ENCODE measurements at places on chromosomes 6 and 20.

DNA sequence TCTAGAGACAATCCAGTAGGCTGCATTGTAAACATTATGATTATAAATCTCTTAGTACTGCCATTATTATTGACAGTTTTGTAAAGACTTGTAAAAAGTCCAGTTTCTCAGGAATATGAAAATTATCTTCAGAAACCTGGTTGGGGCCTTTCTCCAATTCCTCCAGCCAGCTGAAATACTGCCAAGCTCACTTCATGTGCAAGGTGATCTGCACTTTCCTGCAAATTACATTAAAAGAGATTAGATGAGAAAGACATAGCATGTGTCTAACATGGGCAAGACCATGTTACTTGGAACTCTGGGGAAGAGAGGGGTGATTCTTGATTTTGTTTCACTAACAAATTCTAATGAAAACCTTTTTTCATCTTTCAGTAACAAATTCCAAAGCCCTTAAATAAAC is 24.0 kb downstream of the PGM3 start:
- DNase-seq, result no peak

- DNase-seq, result no peak
Measured at GRCh38 chr20:26163890-26164289, 467.2 kb upstream of the ZNF337 start.

GRCh38 chr20:3987296-3987695 is 28.1 kb downstream of the RNF24 start:
- no peak for DNase-seq

DNA sequence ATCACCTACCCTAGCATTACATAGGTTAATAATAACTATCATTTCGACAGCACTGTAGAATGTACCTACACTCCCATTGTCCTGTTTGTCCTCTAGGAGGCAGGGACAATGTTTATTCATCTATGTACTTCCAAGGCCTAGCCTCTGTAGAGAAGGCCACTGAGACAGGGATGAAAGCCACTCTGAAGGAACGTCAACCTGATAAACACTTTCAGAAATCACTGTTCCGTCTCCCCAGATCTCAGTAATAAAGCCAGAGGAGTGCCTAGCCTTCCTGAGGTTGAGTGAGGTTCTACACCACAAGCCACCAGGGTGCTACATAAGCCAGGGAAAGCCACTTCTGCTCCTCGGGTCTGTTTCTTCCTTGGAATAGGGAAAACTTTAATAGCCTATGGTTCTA is 44.8 kb downstream of the POPDC3 start:
- DNase-seq, result no peak

DNA sequence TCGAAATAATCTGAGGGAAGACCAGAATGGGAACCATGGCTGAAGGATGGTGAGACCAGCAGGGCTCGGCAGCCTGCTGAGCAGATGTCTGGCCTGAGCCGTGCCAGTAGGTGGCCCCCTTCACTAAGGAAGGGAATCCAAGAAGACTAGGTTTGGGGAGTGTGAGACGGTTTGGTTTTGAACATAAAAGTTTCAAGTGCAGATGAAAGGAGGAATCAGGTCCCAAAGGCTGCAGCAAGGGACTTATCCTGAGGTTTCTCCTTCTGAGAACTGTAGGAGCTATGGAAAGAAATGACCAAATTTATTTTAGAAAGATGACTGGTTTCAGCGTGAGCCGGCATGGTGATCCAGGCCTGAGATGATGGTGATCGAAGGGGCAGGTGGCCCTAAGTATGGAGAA is 4.6 kb upstream of the OSER1 start:
- DNase-seq, result no peak

DNA sequence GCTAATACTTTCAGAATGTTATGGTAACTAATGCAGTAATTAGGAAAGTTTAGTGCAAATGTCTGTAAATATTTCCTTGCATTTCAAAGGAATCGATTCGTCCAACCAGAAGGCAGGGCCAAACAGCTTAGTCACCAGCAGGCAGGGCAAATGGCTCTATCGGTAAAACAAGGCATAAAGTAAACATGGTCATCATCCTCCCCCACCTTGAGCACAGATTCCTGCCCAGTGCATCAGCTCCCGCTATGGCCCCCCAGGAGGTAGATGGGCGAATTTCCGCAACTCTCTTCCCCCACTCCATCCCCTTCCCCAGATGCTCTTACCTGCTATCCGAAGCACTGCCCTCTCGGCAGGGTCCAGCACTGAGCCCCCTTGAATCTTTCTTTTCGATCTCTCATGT is 103.8 kb upstream of the BEND6 start:
- DNase-seq, result no peak

- DNase-seq, result no peak
Measured at GRCh38 chr6:121881974-121882667, 446.7 kb downstream of the GJA1 start.

- DNase-seq, result no peak
Measured at GRCh38 chr6:77298283-77298682, 165.0 kb downstream of the HTR1B start.

DNA sequence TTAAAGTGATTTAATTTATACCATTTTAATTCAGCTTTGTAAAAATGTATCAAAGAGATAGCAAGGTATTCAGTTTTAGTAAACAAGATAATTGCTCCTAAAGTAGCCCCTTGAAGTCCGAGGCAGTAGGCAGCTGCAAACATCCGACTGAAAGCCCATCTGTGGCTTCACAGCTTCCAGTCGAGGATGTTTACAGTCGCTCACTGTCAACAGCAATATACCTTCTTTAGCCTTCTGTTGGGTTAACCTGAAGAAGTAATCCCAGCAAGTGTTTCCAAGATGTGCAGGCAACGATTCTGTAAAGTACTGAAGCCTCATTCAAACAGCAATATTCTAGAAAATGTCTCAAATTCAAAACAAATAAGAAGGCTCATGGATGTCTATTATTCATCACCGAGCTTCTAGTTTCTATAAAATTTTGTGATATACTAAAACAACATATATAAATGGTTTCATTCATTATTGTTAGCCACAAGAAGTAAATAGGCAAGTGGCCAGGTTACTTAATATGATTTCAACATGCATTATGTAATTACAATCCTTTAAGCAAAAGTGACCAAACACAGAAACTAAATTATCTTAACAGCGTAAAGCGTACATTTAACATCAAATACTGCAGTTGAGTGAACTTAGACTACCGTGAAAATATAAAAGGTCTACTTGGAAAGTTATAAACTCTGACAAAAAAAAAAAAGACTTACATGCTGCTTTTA is 115.0 kb downstream of the OGFRL1 start:
- DNase-seq, result no peak

- DNase-seq, result no peak
Measured at GRCh38 chr6:113805811-113806495, 51.2 kb upstream of the MARCKS start.

GRCh38 chr6:80698459-80698858 is 592.0 kb downstream of the BCKDHB start:
- DNase-seq, result no peak

DNA sequence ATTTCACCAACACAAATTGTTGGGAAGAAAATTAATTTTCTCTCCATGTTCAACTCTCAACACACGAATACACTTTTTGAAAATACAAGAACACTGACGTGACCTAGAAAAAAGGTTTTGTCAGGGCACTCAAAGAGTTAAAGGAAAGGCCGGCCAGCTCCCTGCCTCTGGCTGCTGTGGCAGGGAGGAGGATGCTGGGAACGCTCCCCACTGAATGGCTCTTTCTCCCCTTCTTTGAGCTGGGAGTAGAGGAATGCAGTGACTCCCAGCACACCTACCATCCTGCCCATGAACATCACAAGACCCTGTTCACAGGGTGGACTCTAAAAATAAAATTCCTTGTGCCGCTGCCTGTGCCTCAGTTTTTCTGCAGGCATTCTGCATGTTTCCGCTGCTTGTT is 47.0 kb downstream of the MAP3K5 start:
- DNase-seq, result no peak

GRCh38 chr6:170447561-170447930 is 105.6 kb downstream of the PSMB1 start:
- no peak for DNase-seq

GRCh38 chr6:169167581-169168301 is 85.9 kb downstream of the THBS2 start:
- DNase-seq, result no peak

DNA sequence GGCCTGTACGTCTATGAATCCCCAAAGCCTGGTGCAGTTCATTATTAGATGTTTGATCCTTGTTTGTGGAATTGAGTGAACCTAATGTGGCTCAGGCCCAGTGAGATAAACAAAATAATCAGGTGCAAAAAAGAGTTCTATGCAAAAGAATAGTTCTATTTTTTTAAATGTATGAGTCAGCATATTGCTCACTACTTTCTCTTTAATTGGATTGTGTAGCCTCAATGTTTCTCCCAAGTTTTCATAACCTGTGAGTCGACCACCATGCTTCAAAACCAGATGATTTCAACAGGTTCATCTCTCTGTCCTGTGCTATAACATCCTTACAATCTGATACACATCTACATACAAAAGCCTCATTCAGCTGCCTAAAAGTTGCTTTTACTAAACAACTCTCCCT is 116.5 kb upstream of the HDAC2 start:
- DNase-seq, result no peak

DNA sequence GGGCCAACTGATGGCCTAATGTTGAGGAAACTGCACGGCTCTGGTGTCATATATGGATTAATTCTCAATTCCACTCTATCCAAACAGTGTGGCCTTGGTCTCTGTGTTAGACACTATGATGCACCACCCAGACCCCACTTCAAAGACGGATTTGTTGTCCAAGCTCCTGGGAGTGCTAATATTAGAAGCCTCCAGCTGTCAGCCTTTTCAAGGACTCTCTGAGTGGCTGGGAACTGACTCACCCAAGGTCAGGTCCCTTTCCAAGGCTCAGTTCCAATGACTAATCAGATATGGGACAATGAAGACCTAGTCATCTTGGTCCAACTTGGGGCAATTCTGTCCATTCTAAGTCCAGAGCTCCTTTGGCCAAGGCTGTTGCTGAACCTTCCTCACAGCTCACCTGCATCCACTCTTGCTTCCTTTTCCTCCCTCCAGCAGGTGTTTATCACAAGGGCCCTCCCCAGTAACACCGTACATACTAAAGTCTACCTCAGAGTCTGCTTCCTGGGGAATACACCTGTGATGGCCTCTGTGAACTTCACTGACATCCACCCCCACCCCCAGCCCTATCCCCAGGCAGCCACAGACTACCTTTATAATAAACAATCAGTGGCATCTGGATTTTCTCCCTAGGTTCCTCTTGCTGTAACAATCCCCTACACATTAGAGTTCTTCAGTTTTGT is 7.2 kb upstream of the IL20RA start:
- no peak for DNase-seq
